ENCODE measurements at places on chromosomes 7 and 10.

GRCh38 chr7:36287371-36288241 is 102.1 kb upstream of the ANLN start:
- DNase-seq: no peak

- DNase-seq: no peak
These were observed 44.5 kb upstream of the COMTD1 start for GRCh38 chr10:75280236-75280635.

DNA sequence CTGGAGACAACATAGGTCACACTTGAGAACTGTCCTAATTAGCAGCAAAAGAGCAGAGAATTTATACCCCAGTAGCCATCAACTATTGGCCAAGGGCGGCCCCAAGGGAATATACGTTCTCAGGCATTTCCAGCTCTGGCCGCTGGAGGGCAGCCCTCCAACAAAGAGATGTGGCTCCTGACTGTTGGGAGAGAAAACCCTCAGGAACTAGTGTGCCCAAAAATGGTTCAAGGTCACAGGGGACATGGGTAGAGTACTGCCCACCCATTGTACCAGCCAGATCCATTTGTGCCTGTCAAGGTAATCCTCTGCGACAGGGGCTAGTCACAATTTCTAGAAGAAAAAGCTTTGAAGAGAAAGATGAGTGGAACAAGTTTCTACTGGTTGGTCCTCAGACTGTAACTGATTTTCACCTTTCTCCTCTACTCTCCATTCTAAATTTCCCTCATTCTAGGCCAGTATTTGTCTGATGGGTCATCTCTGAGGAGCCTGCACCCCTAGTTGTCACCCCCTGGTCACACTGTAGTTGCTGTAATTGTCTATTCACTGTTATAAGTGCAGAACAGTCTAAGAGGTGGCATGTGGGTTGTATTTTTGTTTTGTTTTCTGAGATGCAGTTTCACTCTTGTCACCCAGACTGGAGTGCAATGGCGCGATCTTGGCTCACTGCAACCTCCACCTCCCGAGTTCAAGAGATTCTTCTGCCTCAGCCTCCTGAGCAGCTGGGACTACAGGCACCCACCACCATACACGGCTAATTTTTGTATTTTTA is 14.7 kb upstream of the C7orf33 start:
- DNase-seq: peak; percentile 3

GRCh38 chr7:112116894-112117293 is 89.3 kb downstream of the DOCK4 start:
- DNase-seq: no peak

- DNase-seq: no peak
These were observed 42.2 kb downstream of the MPLKIP start for GRCh38 chr7:40092182-40092581.

GRCh38 chr7:95246831-95247370 is 77.4 kb downstream of the PON1 start:
- DNase-seq: peak; percentile 5

DNA sequence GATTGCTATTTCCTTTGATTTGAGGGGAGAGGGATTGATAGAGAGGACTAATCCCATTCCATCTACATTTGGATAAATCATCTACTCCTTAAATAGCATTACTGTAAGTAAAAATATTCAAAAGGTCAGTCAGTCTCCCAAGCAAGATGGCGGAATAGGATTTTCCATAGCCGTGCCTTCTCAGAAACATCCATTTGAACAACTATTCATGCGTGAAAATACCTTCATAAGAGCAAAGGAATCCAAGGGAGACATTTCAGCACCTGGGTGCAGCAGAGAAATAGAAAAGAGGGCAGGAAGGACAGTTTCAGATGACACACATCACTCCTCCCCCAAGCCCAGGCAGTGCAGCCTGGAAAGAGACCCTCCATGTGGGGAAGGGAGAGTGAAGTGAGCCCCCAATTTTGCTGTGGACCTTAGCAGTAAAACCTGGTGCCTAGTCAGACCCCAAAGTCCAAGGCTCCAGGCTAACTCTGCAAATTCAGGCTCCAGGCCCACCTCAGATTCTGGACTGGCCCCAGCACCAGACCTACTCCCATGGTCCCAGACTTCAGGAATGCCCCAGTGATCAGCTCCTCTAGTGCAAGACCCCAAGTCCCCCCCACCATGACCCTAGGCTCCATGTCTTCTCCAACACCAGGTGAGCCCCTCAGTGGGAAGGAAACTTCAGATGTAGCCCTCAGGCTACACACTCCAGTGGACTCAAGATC is 104.3 kb upstream of the LANCL2 start:
- DNase-seq: no peak

DNA sequence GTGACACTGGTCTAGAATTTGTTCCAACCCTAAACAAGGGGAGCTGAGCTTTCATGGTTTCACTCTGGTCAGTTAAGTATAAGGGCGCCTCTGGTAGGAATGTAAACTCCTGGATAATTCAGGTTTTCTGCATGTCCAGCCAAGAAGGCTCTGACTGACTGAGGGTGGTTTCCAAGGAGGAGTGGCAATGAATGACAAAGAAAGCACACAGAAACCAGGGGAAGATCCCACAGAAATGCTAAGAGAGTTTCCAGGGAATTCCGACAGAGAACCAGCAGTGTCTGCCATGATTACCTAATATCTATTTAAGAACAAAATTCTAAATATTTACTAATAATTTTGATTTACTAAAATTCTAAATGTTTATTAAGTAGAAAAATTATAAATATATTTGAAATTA is 27.3 kb upstream of the NRG3 start:
- no peak for DNase-seq

GRCh38 chr10:101311185-101312066 is 42.5 kb upstream of the BTRC start:
- peak; percentile 24 for DNase-seq

GRCh38 chr10:118213436-118213835 is 128.7 kb downstream of the FAM204A start:
- no peak for DNase-seq

- DNase-seq: no peak
These were observed 7.8 kb upstream of the ANKRD2 start for GRCh38 chr10:97564776-97565175.

- no peak for DNase-seq
These were observed 176.2 kb upstream of the CSTF2T start for GRCh38 chr10:51875610-51876009.

GRCh38 chr10:111455776-111456426 is 379.1 kb downstream of the ADRA2A start:
- no peak for DNase-seq

DNA sequence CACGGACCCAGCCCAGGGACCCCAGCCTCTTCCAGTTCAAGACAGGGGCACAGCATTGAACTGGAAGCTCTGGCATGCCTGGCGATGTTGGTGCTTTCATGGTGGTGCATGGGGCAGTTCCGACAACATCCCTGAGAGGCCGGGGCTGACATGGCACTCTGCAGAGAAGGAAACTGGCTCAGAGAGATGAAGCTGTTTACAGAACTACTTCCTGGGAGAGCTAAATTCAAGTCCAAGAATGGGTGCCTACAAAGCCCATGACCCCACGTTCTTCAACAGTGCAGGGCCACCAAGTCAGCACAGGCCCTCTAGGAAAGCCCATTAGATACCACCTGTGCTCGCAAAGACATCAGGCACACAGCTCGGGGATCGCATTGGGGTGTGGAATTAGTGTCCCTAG is 470.9 kb upstream of the MGMT start:
- DNase-seq: no peak

DNA sequence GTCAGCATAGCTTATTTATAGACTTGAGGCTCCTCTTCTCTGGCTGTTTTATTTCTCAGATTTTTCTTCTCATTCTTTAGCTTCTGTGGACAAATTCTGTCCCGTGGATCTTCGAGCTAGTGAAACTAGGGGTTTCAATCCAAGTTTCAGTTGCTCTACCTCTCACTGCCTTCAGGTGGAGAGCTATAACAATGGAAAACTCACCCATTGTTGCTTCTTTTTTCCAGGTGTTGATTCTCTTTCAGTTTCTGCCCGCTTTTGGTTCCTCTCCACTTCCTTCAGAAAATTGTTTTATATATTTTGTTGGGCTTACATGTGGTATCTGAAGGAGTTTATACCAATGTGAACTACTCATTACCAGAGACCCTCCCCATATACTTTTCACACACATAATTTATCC is 266.1 kb downstream of the TCF7L2 start:
- DNase-seq: no peak

DNA sequence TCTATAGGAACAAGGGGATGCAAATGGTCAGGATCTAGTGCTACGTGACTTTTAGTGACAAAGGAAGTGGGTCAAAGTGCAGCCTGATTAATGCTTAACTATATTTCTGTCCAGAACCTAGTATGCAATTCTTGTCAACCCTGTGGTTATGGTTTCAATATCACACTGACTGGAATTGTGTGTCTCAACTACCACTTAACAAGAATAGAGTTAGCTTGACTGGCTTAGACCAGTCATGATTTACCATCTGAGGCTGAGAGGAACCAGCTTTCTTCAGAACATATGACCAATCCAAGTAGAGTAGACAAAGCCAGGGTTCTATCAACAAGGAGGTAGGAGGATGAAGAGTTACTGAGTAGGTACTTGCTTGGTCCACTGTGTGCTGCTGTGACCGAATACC is 54.4 kb downstream of the MYPN start:
- no peak for DNase-seq

DNA sequence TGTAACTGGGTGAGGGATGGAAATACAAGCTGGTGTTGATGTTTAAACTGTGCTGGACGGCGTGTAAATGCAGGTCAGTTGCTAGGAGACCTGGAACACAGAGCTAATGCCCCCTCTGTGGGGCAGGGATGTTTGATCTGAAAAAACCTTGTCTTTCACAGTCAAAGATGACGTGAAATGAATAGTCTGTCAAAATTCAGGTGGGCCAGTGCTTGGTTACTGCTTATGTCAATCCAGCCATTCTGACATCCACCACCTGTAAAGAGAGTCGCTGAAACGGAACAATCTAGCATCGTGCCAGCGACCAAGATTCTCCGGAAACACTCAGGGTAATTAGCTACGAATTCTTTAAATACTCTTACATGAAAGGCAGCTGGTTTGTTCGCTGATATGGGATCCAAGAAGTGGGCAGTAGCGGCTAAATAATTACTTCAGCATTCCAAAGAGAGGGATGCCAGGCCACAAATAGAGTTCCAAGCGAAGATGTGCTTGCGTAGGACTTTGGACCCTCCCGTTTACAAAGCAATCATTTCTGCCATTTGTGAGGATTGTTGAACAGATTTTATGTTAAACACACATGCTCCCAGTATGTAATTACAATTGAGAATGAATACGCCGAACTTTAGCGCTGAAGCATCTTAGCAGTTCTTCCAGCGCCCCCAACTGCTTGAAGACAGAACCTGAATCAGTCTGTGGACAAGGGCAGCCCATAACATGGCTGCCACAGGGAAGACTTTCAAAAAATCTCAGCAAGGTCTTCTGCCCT is 7.3 kb upstream of the ASB4 start:
- DNase-seq: no peak

DNA sequence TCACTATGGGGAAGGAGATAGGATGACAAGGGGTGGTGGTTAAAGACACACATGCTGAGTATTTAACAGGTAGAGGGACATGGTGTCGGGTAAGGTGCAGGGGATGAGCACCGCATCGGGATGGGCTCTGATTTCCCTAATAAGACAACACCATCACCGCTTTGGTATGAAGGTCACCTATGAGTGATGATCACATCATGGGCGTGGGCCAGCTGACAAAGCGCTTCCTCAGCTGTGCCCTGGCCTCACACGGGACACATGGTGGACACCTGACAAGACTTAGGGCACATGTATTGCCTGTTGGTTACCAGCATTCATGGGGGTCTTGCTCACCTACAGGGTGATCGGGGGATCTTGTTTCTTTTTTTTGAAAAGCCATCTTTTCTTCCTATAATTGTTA is 12.8 kb downstream of the C7orf57 start:
- DNase-seq: no peak

DNA sequence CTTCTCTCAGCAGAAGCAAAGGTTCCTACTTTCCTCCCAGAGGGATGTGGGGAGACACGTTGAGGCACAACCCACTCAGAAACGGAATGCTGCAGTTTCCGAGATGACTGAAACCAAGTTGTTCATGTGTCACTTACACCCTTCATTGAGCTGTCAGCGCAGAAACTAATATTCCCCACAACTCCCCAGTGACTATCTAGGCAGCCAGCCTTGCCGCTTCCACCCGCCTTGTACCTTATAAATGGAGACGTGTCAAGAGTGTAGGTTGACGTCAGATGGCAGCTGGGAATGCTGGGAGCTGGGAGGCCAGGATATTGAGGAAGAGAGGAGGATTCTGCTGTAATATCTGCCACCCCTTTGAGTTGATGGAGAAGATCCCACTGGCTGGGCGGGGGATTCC is 15.1 kb downstream of the GPR26 start:
- no peak for DNase-seq

DNA sequence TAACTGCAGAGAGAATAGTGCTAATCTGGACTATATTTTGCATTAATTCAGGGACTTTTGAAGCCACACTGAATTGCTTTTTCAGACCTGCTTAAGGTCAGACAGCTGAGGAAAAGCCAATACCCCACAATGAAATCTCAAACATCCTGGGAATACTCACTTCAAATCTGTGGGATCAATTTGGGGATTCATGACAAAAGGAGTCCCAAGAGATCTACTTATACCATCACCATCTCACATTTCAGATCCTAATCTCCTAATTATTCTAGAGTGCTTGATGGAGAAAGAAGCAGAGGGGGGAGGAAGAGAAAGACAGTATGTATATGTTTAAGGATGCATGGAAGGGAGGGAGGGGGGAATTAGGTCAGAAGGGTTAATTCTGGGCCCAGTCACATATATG is 202.2 kb downstream of the CACNA2D1 start:
- DNase-seq: no peak

DNA sequence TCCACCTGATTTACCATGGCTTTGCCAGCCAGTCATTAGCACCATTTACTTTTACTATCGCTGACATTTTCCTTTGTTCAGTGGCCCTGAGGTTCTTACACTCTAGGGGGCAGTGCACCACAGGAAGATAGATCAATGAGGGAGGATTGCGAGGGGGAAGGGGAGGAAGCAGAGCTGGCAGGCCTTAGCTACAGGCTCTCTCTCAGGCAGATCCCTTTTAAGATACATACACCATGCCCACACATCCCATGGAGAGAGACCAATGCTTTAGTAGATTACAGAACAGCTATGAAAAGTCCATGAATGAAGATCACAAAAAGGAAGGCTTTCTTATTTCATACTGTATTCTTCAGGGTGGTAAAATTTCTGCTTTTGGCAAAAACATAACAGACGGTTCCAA is 47.4 kb downstream of the DENND11 start:
- DNase-seq: peak; percentile 36

GRCh38 chr7:36967387-36967786 is 243.1 kb upstream of the AOAH start:
- no peak for DNase-seq

Data from caudate nucleus (tissue), 63 donors.